ENCODE measurements at places on chromosomes 5 and 9.

GRCh38 chr5:177276886-177277285 lies 26.6 kb downstream of the RAB24 start:
- DNase-seq, result no peak

DNA sequence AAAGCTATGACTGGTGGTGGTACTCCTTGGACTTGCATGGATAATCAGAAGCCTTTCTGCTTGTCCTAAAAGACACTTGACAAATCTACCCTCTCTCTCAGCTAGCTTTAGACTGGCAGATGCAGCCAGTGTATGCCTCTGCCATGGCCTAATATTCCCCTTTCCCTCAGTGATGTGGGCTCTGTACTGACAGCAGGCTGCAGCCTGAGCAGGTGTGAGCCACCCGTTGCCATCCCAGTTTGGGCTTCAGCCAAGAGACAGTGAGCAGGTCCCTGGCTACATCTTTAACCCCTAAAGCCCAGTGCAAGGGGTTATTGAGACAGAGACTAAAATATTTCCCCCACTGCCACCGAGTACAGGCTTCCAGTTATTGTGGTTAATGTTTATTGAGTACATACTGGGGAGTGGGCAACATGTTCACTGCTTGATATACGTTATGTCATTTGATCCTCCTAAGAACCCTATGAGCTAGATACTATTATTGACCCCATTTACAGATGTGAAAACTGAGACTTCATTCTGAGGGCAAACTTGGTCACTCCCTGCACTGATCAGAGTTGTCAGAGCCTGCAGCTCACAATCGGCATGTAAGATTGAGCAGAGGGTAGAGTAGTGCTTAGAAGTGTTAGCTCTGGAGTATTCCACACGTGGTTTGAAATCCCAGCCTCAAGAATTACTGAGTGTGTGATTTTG lies 254.2 kb downstream of the ARHGAP26 start:
- no peak for DNase-seq

GRCh38 chr5:11851965-11852716 lies 52.1 kb downstream of the CTNND2 start:
- no peak for DNase-seq

DNA sequence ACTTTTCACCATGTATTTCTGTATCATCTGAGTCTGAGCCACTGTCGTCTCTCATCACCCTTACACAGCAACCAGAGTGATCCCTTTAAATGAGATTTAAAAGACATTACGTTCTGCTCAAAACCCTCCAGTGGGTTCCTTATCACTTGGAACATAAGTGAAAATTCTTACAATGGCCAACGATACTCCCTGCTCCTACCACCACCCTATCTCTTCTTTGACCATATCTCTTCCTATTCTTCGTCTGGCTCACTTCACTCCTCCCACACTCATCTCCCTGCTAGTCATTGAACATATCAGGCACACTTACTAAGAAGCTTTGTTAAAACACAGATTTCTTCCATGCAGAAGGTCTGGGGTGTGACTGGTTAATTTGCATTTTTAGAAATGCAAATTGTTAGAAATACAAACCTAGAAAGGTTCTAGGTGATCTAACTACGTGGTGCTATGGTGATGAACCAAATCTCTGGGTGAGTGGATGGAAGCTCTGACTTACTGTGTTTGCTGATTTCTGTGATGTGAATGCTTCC lies 166.6 kb upstream of the CD180 start:
- no peak for DNase-seq

DNA sequence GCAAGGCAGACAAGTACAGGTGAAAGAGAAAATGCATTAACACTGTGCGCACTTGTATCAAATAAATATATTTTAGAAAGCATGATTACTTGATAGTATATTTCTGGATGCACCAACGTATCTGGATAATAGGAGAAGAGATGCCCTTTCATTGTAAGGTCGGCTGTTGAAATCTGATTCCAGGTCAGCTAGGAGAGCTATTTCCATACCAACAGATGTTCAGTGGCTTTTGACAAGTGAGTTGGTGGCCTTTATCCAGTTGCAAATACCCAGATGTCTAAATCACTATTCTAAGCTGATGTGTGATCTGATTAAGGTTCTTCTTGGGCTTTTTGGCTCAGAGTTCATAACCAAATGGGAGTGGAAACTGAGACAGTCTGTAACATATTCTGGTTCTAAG lies 128.2 kb upstream of the TBCA start:
- DNase-seq, result no peak

DNA sequence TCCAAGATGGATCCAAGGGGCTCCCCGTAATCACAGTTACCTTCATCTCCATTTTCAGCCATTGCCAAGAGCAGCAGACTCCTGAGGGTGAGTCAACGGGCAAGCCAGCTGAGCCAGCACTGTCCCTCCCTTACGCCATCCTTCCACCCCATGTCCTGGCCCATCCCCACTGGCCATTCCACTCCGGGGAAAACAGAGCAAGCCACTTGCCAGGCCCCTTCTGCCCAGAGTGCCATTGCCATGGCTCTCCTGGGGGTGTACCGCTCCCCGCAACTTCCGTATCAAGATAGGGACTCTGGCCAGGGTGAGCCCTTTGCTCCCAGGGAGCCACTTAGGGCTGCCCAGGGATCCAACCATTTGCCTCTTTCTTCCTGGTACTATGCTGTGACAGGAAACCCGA lies 48.9 kb upstream of the CDKN2AIPNL start:
- DNase-seq, result no peak

GRCh38 chr5:79464695-79465332 lies 49.1 kb downstream of the HOMER1 start:
- DNase-seq, result no peak

- no peak for DNase-seq
Measured at GRCh38 chr9:96859461-96860198, 5.3 kb upstream of the ZNF782 start.

DNA sequence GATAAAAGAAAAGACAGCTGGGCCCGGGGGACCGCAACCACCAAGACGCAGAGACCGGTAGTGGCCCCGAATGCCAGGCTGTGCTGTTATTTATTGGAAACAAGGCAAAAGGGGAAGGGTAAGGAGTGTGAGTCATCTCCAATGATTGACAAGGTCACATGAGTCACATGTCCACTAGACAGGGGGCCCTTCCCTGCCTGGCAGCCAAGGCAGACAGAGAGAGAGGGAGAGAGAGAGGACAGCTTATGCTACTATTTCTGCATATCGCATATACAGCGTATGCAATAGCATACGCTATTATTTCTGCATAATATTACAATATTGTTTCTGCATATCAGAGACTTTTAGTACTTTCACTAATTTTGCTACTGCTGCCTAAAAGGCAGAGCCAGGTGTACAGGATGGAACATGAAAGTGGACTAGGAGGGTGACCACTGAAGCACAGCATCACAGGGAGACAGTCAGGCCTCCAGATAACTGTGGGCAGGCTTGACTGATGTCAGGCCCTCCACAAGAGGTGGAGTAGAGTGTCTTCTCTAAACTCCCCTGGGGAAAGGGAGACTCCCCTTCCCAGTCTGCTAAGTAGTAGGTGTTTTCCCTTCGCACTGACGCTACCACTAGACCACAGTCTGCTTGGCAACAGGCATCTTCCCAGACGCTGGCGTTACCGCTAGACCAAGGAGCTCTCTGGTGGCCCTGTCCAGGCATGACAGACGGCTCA lies 50.3 kb downstream of the RFX3 start:
- no peak for DNase-seq

GRCh38 chr9:130448771-130449603 lies 4.2 kb downstream of the ASS1 start:
- no peak for DNase-seq

GRCh38 chr5:80125022-80125961 lies 90.1 kb downstream of the THBS4 start:
- no peak for DNase-seq

GRCh38 chr9:109794361-109795012 lies 14.5 kb downstream of the PALM2AKAP2 start:
- DNase-seq, result no peak

GRCh38 chr9:132077881-132078698 lies 1.6 kb downstream of the MED27 start:
- no peak for DNase-seq

DNA sequence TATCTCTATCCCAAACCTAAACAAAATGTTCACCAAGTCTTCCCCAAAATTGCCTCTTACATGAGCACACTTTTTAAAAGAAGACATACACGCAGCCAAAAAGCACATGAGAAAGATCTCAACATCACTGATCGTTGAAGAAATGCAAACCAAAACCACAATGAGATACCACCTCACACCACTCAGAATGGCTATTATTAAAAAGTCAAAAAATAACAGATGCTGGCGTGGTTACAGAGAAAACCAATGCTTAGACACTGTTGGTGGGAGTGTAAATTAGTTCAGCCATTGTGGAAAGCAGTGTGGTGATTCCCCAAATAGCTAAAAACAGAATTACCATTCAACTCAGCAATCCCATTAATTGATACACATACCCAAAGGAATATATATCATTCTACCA lies 83.8 kb downstream of the SEMA5A start:
- no peak for DNase-seq

GRCh38 chr9:95246547-95246946 lies 71.0 kb downstream of the FANCC start:
- DNase-seq, result no peak

DNA sequence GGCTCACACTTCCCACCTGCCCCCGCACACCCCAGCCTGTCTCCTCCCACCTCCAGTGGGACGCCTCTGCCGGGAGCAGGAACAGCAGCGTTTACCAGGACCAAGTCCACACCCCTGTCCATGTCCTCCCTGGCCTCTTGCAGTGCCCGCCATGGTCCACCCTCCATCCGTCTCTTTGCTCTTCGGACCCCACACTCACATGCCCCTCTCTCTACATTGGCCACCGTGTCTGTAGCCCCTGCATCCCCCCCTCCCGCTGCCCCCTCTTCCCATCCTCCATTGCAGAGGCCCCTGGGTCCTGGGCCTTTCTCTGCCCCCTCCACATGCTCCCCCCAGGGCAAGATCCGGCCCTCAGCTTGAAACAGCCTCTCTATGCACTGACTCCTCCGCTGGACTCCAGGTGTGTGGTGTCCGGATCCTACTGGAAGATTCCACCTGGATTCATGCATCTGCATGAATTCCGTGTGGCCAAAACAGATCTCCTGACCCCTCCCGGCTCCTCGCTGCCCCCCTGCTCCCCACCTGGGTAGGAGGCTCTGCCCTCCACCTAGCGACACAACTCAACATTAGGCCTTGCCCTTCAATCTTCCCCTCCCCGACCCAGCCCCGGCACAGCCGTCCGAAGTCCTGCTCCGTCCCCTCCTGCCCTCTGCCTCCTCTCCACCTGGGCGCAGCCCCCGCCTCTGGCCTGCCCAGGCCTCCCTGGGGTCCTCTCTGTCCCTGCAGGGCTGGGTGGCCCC lies 168.5 kb downstream of the OLFM1 start:
- DNase-seq, result no peak

DNA sequence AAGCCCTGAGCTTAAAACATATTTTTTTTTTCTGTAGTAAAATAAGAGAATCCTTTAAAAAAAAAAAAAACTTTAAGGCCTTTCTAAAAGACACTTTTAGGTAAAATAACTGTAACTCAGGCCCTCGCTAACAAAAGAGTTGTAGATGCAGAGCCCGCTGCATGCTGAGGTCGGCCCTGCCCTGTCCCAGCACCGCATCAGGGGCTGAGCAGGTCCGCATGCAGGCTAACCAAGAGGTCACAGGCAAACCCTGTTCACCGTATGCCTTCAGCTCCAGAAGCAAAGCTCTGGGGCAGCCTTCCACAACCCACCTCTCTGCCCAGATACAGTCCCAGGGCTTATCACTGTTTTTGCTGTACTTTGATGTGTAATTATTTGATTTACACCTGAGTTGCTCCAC lies 216.1 kb downstream of the GNA14 start:
- DNase-seq, result no peak

DNA sequence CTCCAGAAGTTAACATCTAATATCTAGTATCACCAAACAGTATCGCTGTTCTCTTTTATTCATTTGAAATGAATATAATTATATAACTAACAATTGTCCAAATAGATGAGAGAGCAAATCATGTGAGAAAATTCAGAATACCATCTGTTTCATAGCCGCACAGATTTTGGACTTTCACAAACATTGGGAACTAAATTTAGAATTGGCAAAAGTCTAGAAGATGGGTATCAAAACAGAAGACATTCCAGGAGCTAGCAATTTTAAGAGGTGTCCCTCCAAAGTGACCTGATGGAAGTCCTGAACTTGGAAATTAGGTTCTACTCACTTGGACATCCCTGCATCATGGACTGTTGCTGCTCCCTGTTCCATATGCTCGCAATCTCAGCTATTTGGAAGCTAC lies 57.0 kb upstream of the FSD1L start:
- no peak for DNase-seq

DNA sequence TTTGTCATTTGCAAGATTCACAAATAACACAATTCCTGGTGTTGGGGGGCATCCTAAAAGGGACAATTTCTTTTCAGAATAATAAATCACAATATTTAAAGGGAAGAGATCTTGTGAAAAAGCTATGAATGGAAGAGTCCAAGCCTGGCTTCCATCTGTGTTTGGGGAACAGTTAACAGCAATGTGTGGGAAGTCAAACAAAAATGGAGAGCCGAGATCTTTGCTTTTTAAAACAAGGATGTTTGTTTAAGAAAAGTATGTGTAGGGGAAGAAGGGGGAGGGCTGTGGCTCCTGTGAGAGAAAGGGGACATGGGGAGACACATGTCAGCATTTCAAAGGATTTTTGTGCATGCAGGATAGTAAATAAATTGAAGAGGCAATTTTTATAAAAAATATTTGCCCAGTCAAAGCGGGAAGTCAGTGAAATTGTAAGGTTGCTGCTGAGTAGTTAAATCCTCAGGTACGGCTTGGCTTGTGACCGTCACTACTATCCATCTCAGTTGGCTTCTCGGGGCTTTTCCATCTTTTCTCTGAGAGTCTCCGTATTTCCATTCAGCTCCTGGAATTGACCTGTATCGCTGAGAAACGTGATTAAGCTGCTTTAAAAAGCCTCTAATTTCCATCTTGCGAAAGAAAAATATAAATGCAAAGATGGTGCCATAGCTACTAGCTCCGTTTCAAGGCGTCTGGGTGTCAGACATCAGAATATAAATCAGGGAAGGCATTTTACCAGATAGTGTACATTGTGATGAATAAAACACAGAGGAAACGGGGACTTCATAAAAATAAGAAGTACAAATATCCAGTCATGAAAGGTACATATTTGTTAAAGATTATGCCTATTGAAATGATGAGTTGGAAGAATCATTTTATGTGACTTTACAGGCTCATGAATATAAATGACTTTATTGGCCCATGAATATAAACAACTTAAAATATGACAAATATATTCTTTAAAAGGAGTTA lies 52.9 kb upstream of the VCAN start:
- DNase-seq, result no peak

DNA sequence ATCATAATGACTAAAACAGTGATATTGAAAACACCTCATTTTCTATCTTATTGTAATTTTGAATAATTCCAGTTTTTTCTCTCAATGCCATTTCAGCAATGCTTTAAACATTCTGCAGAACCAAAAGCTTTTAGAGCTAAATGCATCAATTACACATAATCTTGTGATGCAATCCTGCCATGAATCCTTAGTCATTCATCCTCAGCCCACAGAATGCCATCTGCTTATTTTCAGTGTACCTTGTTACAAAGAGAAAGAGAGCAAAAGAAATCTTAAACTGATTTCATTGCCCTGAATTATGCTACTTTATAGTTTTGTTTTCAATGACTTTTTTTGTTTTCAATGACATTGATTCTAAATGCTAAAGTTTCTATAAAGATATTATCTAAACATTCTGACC lies 1234.8 kb upstream of the C9orf72 start:
- DNase-seq, result no peak
